GDM1 (cell line): ENCODE measurements at places on chromosomes 7 and 10.
A peak's percentile ranks its signal among the peaks of the same experiment; 100 is the strongest.

- no peak for DNase-seq
These were observed 134.7 kb downstream of the DGKB start for GRCh38 chr7:14767716-14768425.

DNA sequence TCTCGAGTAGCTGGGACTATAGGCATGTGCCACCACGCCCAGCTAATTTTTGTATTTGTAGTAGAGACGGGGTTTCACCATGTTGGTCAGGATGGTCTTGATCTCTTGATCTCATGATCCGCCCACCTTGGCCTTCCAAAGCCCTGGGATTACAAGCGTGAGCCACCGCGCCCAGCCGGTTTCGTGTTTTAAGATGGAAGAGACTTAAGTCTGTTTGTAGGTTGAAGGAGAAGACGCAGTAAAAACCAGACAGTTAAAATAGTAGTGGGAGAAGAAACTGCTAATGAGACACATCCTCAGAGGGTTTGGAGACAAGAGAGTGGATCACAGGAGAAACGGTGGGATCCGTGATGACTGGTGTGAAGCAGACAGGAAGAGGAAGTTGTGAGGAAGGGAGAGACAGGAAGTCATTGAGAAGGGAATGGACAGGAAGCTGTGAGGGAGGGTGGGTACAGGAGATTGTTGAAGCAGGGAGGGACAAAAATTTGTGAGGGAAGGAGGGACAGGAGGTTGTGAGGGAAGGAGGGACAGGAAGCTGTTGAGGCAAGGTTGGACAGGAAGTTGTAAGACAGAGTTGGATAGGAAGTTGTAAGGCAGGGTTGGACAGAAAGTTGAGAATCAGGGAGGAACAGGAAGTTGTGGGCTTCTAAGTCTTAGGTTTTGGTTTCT lies 115.5 kb downstream of the WDFY4 start:
- DNase-seq = peak; percentile 28

- no peak for DNase-seq
These were observed 39.7 kb upstream of the ENO4 start for GRCh38 chr10:116809483-116810119.

DNA sequence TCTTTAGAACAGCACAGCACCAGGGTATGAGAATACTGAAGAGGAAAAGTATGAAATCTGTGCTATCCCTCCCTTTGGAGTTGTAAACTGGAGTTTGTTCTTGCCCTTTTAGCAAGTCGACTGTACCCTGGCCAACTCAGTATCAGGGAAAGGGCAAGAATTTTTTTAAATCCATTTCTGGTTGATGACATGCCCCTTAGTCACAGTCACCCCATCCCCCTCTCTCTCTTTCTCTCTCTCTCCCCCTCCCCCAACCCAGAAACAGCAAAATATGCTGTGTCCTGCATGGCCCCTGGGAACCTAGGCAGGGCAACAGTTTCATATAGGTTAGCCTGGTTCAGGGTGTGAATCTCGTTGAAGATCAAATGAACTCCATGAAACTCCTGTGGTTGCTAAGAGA lies 177.7 kb upstream of the ADO start:
- no peak for DNase-seq

- DNase-seq = no peak
These were observed 166.2 kb downstream of the SNX10 start for GRCh38 chr7:26457696-26458327.

DNA sequence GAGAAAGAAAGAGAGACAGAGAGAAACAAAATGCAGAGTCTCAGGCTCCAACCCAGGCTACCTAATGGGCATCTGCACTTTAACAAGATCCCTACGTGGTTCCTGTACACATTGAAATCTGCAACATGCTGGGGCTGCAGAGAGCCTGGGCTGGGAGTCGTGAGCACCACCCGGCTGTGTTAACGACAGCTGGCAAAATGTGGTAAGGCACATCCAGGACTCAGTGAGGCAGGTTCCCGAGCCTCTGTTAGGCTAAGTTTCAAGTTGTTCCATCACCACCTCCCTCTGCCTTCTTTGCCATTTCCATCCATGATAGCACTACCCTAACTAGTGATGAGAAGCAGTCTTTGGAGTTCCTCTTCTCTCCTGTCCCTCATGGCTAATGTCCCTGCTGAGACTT lies 1.4 kb downstream of the AKR1B10 start:
- no peak for DNase-seq

- no peak for DNase-seq
These were observed 6.1 kb upstream of the KCP start for GRCh38 chr7:128916643-128916915.

- no peak for DNase-seq
These were observed 60.8 kb upstream of the BTRC start for GRCh38 chr10:101293007-101293723.

DNA sequence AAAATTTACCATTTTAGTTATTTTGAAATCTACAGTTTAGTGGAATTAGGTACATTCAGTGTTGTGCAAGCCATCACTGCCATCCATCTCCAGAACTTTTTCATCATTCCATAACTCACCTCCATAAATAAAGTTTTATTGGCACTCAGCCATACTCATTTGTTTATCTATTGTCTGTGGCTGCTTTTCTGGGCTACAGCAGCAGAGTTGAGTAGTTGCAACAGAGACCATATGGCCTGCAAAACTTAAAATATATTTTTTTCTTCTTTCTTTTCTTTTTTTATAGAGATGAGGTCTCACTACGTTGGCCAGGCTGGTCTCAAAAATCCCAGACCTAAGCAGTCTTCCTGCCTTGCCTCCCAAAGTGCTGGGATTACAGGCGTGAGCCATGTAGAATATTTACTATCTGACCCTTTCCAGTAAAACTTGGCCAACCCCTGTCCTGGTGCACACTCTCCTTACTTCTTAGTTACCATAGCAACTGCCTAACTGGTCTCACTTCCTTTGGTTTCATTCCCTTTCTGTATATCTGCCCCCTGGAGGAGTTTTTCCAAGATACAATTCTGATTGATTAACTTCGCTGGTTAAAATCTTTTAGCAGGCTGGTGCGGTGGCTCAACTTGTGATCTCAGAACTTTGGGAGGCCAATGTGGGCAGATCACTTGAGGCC lies 133.2 kb downstream of the CUX1 start:
- no peak for DNase-seq

DNA sequence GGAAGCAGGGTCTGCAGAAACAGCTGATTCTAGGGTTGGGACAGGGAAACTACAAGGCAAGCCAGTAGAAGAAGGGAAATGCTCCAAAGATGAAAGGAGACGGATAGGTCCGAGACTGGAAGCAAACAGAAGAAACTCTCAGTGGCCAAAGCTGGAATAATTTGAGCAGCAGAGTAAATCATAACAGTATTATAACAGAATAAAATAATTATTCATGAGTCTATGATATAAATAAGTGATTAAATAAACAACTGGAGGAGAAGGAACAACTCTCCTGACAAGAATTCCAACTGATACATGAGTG lies 27.6 kb downstream of the EZH2 start:
- DNase-seq = no peak

GRCh38 chr10:33506391-33506790 lies 171.9 kb upstream of the NRP1 start:
- DNase-seq = no peak

GRCh38 chr10:17712717-17713471 lies 39.1 kb upstream of the TMEM236 start:
- no peak for DNase-seq

GRCh38 chr7:112484671-112485167 lies 3.9 kb downstream of the LSMEM1 start:
- DNase-seq = no peak

GRCh38 chr10:100009793-100010676 lies at the start of gene DNMBP:
Gene DNMBP (minus strand): TSS chr10:100009947. CDS start chr10:99972124, 37,823 bp downstream.
- peak; percentile 85 for DNase-seq

DNA sequence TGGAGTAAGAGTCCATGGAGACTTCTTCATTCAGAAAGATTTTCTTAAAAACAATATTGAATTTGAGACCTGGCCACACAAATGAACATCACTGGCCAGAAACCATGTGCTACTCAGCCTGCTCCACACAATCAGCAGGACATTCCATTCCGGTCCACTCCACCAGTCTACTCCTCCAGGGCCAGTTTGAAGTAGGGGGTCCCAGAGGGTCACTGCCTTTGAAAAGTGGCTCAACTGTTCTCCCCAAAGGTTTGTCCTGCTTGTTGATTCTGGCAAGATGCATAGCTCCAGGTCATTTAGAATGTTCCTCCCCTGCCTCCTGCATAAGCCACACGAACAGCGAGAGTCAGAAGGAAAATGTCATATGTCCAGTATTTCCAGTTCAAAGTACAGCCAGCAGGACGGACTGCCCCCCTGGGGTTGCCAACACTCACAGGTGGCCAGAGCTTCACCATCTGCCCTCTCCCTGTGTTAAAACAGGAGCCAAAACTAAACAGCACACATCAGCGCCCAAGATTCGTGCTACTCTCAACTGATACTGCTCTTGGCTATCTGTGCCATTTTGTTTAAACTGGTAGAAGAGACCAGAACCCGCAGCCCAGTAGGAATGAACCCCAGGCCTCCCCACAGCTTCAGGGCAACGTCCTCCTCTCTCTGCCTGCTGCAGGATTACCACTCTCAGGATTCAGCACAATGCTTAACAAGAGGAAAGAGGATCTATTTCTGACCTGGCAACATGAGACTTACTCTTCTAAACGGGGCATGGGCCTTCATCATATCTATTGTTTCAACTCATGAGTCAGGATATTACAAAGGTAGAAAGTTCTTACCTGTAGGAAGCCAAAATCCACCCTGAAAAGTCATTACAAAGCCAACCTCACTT lies 11.3 kb downstream of the GRB10 start:
- no peak for DNase-seq

GRCh38 chr10:17735166-17735941 lies 16.6 kb upstream of the TMEM236 start:
- no peak for DNase-seq

GRCh38 chr10:93268021-93268420 lies 194.3 kb downstream of the CYP26A1 start:
- DNase-seq = no peak

DNA sequence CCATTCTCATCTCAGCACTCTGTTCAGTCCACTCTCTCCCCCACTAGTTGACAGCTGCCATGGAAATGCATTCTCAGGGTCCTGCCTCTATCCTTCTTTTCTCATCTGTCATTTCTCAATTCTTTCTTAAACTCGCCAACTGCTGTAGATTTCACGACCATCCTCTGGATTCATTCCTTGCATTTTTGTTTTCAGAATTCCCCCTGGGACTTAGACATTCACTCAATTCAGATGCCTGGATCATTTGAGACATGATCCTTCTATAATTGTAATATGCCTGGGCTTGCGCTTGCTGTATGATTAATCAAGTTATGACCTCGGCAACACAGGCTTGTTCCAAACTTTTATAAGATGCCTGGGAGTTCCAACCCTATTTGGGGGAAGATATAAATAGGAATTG lies 104.5 kb downstream of the RAB11FIP2 start:
- no peak for DNase-seq

- no peak for DNase-seq
These were observed 66.8 kb downstream of the LYZL2 start for GRCh38 chr10:30562787-30563186.

GRCh38 chr10:120835603-120836002 lies 15.6 kb upstream of the WDR11 start:
- DNase-seq = no peak
